NCI-H524 (cell line): ENCODE measurements at places on chromosomes 5 and 9.
A peak's percentile ranks its signal among the peaks of the same experiment; 100 is the strongest.

DNA sequence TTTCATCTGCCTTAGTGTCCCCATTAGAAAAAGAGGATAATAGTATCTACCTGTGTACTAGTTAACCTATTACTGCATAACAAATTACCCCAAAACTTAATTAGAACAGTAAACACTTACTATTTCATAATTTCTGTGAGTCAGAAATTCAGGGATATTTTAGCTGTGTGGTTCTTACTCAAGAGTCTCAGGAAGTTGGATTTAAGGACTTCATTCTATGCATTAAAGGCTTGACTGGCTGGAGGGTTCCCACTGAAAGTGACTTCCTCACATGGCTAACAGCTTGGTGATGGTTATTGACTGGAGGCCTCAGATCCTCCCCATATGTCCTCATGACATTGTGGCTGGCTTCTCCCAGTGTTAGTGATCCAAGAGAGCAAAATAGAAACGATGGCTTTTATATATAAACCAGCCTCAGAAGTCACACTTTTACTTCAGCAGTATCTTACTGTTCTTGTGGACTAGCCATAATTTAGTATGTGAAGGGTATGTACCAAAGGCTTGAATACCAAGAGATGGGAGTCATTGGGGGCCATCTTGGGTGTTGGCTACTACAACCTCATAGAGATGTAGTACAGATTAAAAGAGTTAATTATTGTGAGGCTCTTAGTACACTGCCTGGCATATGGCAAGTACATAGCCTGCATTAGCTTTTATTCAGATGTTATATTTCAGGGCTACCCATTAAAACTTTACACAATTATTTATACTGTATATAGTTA, 9.9 kb downstream of the RAD23B start:
- no peak for DNase-seq

DNA sequence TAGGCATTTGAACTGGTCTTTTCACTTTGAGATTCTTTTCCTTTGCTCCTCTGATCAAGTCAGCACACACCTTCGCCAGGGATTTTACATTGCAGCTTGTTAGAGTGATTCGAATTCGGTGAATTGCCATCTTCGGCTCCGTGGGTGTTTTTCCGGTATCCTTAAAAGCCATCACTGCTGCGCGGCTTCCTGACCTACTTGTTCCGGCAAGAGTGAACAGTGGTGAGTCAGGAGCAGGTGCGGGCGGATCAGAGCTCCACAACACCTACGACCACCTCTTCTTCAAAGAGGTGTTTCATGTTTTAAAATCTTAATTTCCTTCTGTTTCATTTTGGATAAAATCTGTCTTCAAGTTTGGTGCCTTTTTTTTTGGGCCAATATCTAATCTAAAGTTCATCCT, 134.6 kb downstream of the TMC1 start:
- DNase-seq = no peak

- DNase-seq = no peak
Observed at GRCh38 chr9:134922066-134922931, 4.6 kb upstream of the FCN1 start.

DNA sequence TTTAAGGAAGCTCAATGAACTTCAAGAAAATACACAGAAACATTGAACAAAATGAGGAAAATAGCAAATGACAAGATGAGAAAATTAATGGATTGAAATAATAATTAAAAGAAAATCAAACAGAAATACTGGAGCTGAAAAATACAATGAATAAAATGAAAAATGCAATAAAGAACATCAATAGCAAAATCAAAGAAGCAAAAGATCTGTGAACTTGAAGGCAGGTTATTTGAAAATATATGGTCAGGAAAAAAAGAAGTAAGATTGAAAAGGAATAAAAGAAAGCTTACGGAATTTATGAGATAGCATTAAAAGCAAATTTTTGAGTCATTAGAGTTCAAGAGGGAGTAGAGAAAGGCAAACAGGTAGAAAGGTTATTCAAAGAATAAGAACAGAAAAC, 42.4 kb downstream of the CERT1 start:
- no peak for DNase-seq

GRCh38 chr5:116575326-116576052, 866 bp upstream of the SEMA6A start:
- peak; percentile 70 for DNase-seq

GRCh38 chr5:108919591-108920326, 172.1 kb downstream of the FER start:
- no peak for DNase-seq

GRCh38 chr9:21551401-21551800, 69.3 kb upstream of the IFNE start:
- DNase-seq = no peak

DNA sequence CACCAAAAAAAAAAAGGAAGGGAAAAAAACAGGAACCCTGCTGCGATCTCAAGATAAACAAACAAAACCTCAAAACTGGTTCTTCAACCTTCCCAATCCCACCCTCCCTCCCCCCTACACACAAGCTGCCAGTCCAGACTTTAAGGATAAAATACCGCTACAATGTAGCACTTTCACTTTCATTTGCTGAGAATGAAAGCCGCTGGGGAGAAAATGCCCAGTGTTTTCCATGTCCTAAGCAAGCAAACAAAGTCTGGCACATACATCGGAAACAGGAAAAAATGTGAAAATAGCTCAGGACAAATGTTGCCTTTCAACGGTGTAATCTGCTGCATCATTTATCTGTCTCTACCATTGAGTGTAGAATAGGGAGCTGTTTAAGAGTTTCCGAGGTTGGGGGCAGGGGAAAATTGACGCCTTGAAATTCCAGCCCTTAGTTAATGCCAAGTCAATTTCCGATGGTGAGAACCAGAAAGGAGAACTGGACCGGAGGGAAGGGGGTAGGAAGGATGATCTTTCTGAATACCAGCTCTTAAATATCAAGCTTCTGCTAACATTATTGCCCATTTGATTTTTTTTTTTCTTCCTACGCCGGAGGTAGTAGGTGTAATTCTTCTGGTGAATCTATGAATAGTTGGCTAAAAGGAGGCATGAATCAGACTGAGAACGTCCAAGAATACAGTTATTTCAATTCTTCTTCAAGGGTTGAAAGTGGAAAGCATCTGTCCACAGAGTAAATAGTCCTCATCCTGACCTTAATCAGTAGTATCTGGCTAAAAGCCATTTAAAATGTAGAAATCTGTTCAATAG, 1.2 kb upstream of the ADAMTS6 start:
- DNase-seq = peak; percentile 41

DNA sequence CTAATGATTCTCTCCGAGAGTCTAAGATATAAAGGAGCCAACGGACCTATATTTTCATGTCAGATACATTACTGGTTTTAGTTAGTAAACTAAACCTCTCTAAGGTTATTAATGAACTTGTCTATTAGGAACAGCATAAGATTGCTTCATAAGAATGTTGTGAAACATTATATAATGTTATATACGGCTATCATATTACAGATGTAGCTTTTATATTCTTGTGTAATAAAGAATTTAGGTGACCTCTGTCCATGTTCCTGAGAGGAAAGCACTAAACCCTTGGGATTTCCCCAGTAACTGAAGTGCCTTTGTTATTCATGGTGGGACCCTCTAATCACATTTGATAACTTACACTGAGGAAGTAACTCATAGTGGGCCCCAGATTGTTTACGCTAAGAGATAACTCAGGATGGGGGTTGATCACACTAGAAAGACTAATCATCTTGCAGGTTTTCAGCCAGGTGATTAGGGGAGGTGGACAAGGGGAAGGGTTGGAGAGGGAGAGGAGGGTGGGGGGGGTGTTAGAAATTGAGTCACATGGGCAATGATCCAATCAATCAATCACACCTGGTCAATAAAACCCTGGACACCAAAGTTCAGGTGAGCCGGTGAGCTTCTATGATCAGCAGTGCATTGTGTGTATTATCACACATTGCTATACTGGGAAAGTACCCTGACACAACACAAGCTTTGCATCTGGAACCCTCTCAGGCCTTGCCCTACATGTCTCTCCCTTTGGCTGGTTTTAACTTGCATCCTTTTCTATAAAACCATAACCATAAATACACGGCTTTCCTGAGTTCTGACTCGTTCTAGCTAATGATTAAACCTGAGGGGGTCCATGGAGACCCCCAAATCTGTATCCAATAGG, 25.8 kb downstream of the ECPAS start:
- DNase-seq = no peak

GRCh38 chr9:19901586-19901985, 112.7 kb upstream of the SLC24A2 start:
- DNase-seq = no peak

GRCh38 chr5:149651686-149652085, 70.4 kb downstream of the ARHGEF37 start:
- DNase-seq = no peak

GRCh38 chr5:45029553-45029952, 220.8 kb downstream of the MRPS30 start:
- no peak for DNase-seq

DNA sequence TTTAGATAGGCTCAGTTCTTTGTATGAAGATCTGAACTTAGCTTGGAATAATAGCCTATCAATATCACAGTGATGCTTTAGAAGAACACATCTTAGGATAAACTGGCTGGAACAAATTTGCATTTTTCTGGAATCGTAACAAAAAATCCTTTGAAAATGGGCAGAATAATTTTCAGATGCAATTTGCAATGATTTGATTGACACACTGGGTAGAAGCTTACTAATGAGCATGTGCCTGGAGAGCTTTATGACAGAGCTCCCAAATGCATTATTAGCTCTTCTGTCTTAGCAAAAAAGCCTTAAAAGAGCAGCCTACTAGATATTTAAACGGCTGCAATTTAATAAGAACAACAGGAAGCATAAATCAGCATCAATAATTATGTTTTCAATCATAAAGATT, 76.8 kb upstream of the TXNDC8 start:
- no peak for DNase-seq

DNA sequence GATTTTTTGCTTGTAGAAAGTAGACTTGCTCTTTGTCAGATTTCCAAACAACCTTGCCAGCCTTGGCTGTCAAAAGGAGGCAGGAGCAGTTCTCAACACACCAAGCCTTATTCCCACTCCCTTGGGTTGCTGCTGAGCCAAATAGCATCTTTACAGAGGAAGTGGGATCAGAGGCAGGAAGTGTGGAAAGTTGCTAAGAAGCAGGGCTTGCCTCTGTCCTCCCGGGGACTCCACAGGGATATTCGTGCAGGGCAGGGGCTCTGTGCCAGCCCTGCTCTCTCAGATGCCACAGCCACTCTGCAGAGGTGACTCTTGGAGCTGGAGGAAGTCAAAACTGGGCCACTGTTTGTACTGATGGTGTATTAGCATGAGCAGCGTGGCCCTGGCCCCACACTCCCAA, 24.3 kb downstream of the PTPDC1 start:
- no peak for DNase-seq

DNA sequence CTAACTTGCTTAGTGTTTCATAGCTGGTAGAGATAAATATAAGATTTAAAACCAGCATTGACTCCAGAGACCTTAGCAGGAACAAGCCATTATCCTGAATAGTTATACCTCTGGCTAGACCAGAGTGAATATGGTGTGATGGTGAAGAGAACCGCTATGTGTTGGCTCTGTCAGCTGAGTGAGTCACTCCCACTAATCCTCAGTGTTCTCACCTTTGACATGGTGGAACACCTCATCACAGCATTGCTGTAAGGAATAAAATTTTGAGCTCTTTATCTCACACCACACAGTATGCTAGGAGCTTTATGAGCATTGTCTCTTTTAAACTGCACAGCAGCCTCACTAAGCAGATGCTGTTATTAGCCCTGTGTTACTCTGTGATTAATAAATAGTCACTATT, 90.7 kb upstream of the DHFR start:
- DNase-seq = no peak

GRCh38 chr5:137142346-137142745, 356.8 kb downstream of the SPOCK1 start:
- peak; percentile 94 for DNase-seq

DNA sequence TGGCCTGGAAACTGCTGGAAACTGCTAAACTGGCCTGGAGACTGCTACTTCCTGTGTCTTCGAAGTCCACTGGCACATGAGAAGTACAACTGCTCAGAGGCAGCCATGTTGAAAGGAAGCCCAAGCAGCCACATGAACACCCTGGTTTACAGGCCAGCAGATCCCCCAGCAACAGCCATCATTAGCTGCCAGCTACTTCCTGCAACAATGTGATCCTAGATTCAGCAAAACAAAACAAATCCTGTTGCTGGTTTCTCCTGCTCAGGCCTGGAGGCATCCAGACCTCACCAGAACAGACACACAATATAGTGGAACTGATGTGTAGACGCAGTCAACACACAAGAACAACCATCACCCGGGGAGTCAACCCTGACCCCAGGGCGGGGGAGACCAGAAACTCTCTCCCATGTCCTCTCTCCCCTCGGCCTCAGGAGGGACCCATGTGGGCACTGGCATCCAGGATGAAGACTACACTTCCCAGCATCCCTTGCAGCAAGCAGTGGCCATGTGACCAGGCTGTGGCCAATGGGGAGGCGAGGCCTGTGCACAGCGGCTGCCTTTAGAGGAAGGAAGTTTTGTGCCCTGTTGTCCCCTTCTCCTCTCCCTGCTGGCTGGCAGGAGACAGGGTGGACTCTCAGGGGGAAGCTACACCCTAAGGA, 9.2 kb upstream of the LCN15 start:
- DNase-seq = no peak

- no peak for DNase-seq
Observed at GRCh38 chr5:79032031-79032695, 37.3 kb downstream of the DMGDH start.

DNA sequence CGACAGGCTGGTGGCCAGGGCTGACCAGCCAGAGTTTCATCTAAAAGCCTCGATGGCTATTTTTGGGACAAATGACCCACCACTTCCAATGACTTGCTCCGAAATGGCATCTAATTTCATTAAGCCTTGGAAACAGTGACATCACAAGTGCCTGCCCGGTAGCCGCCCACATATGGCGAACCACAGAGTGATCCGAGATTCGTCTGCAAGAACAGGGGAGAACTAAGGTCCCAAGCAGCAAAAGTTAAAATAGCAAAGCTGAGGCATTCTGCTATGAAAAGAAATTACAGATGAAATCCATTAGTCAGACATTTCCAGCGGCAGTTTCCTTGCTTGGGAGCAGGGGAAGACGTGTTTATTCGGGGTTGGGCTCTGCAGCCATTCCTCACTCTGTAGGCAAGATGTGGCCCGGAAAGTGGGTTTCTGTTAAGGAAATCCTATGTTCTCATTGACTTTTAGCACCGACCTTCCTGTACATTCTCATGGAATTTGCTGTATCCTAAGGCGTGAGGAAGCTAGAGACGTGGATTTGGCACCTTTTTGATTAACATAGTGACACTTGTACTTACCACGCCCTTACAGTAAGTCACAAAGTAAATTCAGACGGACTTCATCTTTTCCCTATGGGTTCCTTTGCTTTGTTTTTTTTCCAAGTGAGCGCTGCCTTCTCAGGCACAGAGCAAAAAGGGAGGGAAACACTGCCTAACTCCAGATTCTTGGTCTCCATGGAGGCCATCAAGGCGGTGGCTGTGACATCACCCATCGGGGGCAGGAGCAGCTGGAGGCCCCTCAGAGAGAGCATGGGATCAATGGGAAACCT, 45.1 kb downstream of the ERGIC1 start:
- no peak for DNase-seq

GRCh38 chr5:156438076-156438475, 111.1 kb downstream of the SGCD start:
- DNase-seq = peak; percentile 23

DNA sequence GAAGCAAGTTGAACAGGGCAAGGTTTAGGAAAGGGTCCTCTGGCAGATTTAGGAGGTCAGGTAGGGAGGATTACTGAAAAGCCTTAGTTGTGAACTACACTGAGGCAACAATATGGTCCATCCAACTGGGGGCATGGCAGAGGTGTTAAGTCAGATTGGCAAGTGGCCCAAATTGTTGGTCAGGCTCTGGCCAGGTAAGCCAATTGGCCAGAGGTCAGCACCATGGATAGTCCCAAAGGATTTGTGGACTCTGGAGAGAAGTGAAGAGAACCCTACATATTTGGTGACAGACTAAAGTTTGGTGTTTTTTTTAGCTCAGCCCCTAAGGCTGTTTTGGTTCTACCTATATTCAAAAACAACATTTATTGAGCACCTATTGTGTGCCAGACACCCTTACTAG, 39.1 kb upstream of the RASGRF2 start:
- DNase-seq = no peak
